Articular chondrocyte of knee joint (primary cell): ENCODE measurements at places on chromosomes 11 and 22. TPM values are rescaled to one million over a fixed set of nuclear protein-coding genes. Genes with fewer than 3 reads are reported as not detected.

Gene P4HA3
- total RNA-seq = 5.6 and 6.2 TPM in 2 replicates

Gene BBOX1
- total RNA-seq = 0.11 TPM in 1 of 2 replicates, not detected in the other

Gene CCDC34
- total RNA-seq = 3.8 and 7.0 TPM in 2 replicates

Gene FOLR2
- not detected in 2 replicates for total RNA-seq

Gene FERMT3
- 1.0 and 1.2 TPM in 2 replicates for total RNA-seq

Gene CARD16
- total RNA-seq = 0.39 and 0.76 TPM in 2 replicates

Gene FAM168A
- 30.4 and 35.8 TPM in 2 replicates for total RNA-seq

Gene SLCO2B1
- under 0.01 TPM in 1 of 2 replicates, not detected in the other for total RNA-seq

Gene SLC22A25
- total RNA-seq = not detected in 2 replicates

Gene GAL3ST1
- total RNA-seq = 0.13 and 0.22 TPM in 2 replicates

Gene IL17REL
- not detected in 2 replicates for total RNA-seq

Gene LMNTD2
- total RNA-seq = 0.26 and 0.32 TPM in 2 replicates

Gene KRTAP5-1
- total RNA-seq = not detected in 2 replicates

Gene DGAT2
- 2.4 TPM in 2 replicates for total RNA-seq
